ENCODE measurements at places on chromosomes 12 and 14.

- no peak for DNase-seq
These were observed 19.4 kb downstream of the GPR132 start for GRCh38 chr14:105045710-105046326.

DNA sequence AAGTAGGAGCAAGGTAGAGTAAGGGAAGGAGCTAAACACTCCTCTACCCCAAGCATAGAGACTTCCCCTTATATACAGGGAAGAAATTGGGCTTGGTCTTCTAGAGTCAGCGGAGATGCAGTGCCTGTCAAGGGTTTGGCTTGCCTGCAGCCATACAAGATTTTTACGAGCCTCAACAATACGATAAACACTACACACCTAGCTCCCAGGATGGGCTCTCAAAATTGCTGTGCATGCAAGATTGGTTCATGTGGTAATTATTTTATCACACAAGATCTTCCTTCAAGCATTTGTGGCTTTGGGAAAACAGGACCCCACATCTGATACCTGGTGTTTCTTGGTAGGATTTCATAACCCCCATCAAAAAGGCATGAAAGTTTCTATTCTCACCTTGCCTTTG lies at the start of gene KRT1:
Gene KRT1, minus strand, starts transcription at position 45 of the 400 bp plus-strand sequence. CDS start 59 bp downstream, outside the sequence.
- DNase-seq: no peak

GRCh38 chr12:5407034-5407856 lies 24.7 kb upstream of the NTF3 start:
- DNase-seq: no peak

- DNase-seq: no peak
These were observed 5.8 kb downstream of the FBRSL1 start for GRCh38 chr12:132495629-132496357.

DNA sequence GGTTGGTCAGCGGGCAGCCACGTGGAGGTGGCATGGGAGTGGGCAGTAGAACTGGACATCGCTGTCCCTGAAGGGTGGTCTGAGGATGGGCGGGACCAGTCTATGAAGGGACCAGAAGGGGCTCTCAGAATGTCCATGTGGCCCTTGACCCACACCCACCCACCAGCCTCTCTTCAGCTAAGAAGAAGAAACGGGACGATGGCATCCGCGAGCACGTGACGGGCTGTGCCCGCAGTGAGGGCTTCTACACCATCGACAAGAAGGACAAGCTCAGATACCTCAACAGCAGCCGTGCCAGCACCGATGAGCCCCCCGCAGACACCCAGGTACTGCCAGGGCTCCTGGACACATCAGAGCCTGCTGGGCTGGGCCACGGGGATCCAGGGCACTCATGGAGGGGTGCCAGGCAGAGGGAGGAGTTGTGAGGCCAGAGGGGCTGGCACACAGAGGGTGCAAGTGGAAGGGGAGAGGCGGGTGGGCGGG lies 21.3 kb downstream of the SETD1B start:
- DNase-seq: no peak

- DNase-seq: no peak
These were observed 108.0 kb downstream of the KITLG start for GRCh38 chr12:88472248-88472647.

GRCh38 chr12:32032205-32032810 lies 73.1 kb downstream of the RESF1 start:
- DNase-seq: no peak

- peak; percentile 52 for DNase-seq
These were observed 203.0 kb downstream of the SNAPC1 start for GRCh38 chr14:61965030-61965745.

DNA sequence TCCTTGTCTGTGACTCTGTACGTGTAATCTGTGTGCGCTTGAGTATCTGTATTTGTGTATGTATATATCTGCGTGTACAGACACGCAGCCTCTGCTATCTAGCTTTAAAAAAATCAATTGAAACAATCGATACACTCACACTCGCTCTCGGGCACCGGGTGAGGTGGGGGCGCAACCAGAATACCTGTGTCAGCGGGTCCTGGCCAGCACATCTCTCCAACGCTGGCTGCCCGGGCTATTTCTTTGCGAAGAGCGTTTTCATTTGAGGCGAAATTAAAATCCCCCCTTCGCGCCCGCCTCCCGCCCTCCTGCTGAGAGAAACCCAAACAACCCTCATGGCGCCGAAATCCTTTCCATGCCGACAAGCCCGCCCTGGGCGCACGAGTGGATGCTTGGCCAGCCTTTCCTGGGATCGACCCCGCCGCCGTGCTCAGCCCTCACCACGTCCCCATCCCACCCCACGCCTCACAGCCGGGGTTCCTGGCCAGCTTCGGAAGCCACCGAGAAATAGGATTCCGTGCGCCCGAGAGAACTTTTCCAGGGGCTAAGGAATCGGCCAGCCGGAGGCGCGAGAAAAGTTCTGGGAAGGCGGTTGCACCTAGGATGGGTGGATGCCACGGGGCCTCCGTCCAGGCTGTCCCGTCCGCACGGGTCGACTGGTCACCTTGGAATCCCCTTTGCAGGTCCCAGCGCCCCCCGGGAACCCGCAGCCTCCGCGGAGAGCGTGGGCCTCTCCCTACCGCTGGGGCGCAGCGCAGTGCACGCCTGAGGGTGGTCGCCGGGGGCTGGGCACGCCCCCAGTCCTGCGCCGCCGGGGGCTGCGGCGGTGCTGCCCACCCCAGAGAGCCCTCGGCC lies 1.0 kb downstream of the ZDHHC22 start:
- DNase-seq: no peak

DNA sequence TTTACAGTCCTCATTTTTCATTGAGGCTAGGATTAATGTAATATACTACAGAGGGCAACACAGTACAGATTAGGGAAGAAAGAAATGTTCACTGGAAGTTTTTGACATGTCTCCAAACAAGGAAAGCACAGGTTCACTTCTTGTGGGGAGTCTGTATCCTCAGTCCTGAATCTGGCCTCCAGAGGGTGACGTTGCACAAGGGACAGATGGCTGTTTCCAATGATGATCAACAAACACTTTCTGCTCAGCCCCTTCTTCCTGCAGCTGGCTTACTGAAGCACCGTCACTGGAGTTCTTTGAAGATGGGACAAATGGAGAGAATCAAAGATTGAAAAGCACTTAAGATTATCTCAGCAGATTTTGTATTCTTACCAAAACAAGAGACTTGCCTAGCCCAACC lies 123.3 kb upstream of the OR4E1 start:
- no peak for DNase-seq

- no peak for DNase-seq
These were observed 215.1 kb downstream of the CACNA1C start for GRCh38 chr12:2267703-2268470.

DNA sequence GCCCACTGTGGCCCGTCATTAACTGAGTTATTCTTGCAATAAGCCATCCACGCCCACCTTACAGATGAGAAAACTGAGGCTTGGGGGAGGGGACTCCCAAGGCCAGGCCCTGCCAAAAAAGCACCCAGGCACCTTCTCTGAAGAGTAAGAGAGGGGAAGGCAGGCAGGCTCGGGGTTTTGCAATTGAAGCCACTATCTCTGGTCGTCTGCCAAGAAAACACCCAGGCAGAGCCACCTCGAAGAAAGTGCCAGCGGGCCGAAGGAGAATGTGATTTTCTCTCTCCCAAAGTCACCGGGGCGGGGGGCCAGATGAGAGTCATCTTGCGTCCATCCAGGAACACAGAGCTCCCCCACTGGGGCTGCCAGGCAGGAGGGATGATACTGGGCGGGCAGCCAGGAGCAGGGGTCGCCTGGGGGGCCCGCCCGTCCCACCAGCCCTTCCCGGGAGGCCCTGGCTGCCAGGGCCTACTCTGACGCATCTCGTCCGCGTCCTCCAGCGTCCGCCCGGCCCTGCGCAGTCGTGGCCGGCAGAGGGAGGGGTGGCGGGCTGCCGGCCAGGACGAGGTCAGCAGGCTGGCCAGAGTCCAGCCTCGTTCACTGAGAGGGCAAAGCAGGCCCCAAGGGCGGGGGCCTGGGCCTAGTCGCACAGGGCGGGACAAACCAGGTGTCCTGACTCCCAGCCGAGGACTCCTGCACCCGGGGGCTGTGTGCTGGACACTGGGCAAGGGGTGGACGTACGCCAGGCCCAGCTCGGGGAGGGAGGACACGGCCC lies 74.3 kb downstream of the RFLNA start:
- DNase-seq: no peak

GRCh38 chr14:99586761-99587459 lies 17.1 kb downstream of the CCDC85C start:
- no peak for DNase-seq

DNA sequence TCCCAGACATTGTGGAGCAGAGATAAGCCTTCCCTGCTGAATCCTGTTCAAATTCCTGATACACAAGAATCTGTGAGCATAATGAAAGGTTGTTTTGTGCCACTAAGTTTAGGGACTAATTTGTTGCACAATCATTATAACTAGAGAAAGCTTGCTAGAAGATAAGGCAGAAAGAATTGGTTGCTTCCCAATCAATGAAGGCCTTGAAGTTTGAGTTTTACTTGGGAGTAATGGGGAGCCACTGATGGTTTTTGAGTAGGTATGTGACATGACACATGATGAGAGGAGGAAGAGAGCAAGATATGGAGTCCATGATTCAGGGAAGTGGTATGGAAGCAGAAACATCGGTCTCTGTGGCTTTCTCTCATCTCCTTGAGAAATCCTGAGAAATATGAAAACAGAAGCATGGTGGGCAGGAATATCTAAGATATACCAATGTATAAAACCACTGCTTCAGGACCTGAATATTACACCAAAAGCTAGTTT lies 13.3 kb upstream of the TCP11L2 start:
- no peak for DNase-seq

DNA sequence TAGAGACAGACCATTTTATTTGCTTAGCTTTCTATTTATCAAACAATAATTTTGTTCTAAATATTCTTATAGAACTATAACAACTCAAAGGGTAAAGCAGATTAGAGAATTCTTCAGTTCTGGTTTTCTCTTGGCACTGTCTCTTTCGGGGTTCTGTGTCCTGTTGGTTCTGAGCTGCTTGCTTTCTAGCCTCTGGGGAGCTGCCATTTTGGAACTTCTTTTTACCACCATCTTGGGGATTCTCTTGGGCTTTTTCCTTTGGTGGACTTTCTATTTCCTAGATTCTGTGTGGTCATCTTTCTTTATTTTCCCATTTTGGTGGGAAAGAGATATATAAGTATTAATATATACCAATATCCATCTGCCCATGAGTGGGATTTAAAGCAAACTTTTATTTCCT lies 467.7 kb downstream of the PCNX1 start:
- DNase-seq: no peak

DNA sequence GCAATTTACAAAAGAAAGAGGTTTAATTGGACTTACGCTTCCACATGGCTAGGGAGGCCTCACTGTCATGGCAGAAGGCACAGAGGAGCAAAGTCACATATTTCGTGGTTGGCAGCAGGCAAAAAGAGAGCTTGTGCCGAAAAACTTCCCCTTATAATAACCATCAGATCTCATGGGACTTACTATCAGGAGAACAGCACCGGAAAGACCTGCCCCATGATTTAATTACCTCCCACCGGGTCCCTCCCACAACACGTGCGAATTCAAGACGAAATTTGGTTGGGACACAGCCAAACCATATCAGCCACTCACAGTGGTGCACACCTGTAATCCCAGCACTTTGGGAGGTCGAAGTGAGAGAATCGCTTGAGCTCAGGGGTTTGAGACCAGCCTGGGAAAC lies 68.5 kb downstream of the FBXL14 start:
- DNase-seq: no peak

DNA sequence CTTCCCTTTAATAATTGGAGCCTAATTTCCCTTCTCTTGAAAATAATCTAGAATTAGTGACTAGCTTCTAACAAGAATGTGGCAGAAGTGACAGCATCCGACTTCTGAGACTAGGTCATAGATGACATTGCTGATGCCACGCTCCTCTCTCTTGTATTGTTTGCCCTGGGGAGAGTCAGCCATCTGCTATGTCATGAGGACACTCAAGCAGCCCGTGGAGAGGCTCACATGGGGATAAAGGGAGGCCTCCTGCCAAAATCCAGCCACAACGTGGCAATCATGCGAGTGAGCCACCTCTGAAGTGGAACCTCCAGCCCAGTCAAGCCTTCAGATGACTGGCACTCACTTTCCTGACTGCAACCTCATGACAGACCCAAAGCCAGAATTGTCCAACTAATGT lies 54.2 kb upstream of the LRRK2 start:
- no peak for DNase-seq

DNA sequence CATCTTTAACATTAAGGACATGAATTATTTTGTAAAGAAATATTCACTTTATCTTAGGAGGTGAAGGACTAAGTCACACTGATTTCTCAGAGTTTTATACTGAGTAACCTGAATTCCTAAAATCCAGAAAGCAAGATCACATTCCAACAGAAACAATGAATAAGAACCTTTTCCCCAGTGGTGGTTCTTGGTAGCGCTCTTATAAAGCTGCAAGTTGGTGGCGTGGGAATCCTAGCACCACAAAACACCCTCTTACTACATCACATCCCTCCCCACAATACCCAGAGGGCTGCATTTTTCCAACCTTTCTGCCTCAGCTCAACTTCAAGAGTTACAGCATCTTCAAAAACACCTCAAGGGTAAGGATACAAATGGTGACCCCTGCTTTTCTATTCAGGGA lies 44.0 kb upstream of the SMUG1 start:
- peak; percentile 47 for DNase-seq

DNA sequence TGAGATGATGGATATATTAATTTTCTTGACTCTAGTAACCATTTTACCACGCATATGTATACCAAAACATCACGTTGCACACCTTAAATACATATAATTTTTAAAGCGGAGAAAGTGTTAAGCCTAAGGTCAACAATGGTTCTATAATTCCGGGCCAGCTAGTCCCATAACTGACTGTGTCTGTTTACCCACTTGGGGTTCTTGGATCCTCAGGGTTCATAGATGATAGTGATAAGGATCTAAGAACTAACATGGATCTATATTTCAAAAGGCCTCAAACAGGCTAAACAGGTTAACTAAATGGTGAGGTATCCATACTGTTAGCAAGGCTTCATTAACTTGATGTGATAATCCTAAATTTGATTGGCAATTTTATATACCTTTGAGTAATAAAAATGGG lies 9.8 kb downstream of the SLC38A1 start:
- DNase-seq: no peak

DNA sequence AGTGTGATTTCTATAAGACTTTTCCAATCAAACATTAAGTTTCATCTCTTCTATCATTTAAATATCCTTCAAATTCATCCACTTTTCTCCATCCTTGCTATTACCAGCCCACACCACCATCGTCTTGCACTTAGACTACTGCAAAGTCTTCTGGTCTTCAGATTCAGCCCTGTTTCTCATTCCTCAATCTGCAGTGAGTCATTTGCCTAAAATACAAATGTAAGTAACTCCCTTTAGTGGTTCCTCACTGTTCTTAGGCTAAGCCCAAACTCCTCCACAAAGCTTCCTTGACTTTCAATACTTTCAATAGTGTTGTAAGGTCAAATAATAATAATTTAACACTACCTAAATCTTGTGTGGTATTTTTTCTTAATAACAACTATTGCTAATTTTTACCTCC lies 83.3 kb downstream of the PLEKHG7 start:
- no peak for DNase-seq

Measured in fibroblast of skin of left quadriceps (primary cell).